Inflammatory macrophage (primary cell): ENCODE measurements at places on chromosomes 1 and 21.

DNA sequence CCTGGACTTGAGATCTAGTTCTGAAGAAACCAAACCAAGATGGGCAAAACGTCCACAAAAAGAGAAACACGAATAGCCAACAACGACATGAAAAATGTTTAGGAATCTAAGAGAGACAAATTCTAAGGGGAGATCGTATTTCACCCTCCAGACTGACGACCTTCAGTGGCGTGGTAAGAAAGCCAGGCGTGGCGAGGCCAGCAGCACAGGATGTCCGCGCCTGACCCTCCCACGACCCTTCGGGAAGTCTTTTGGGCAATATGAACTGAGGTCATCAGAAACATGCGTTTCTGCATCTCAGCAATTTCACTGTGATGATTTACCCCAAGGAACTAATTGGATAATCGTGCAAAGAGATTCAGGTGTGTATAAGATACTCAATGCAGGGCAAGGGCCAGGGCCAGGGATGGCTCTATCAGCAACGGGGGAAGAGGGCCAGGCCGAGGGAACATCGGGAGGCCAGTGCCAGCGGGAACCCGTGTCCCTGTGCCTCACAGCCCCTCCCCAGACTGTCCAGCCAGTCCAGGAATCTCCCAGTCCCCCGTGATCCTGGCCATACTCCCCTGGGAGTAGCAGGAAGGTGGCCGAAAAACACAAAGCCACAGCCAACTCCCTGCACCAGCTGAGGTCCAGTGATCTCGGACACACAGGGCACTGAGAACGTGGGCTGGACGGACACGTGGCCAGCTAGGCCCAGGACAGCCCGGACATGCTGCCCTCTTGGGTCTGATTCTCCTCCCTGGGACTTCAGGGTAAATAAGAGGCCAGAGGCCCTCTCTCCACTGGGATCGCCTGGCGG lies 53.6 kb upstream of the ADARB1 start:
- no peak for DNase-seq

DNA sequence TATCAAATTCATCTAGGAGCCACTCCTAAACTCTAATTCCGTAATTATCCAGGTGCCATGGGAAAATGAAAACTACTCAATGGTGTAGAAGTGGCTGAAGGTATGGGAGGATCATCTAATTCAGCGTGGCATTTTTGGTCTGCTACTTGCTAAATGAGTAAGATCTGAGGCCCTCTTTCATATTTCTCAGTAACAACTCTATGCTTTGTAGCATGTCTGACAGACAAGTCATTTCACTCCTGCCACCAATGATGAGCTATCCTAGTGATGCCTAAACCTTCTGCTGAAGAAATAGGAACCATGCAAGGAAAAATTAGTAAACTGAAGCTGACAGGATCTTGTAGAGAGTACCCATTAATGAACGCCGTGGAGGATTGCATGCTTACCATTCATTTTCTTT lies 145.3 kb downstream of the NTNG1 start:
- no peak for DNase-seq

GRCh38 chr1:21257431-21258135 lies 32.7 kb downstream of the ECE1 start:
- no peak for DNase-seq

GRCh38 chr1:36279110-36279788 lies 26.9 kb upstream of the SH3D21 start:
- DNase-seq, result no peak

DNA sequence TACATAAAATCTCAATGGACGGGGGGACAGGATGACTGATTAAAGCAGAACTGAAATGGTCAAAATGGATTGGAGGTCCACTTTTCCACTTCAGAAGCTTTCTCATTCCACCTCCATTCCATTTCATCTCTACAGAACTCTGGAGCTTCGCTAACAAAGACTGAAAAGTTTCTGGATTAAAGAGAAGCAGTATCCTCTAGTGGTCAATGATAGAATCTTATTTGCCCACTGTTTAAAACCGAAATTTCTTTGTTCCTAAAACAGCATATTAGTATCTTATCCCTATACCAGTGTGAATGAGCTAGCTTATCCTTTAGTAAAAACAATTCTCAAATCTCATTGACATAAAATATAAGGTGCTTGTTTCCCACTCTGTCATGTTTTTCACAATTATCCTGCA lies 890.6 kb downstream of the KCNT2 start:
- no peak for DNase-seq

DNA sequence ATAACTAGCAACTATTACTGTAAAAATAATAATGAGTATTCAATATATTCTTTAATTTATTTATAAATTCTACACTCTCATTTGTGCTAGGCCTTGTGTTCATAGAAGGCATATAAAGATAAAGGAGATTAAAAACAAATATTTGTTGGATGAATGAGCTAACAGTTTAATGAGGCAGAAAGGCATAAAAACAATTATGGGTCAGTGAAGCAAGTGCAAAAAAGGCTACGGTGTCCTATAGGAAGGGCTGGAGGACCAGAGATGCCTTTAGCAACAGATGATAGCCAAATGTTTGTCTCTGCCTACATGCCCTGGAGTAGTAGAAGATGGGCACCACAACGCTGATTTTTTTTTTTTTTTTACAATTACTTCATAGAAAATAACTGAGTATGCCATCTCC lies 45.7 kb downstream of the PTGS2 start:
- DNase-seq, result no peak

GRCh38 chr21:26717146-26717739 lies 128.0 kb downstream of the ADAMTS1 start:
- peak; percentile 36 for DNase-seq

DNA sequence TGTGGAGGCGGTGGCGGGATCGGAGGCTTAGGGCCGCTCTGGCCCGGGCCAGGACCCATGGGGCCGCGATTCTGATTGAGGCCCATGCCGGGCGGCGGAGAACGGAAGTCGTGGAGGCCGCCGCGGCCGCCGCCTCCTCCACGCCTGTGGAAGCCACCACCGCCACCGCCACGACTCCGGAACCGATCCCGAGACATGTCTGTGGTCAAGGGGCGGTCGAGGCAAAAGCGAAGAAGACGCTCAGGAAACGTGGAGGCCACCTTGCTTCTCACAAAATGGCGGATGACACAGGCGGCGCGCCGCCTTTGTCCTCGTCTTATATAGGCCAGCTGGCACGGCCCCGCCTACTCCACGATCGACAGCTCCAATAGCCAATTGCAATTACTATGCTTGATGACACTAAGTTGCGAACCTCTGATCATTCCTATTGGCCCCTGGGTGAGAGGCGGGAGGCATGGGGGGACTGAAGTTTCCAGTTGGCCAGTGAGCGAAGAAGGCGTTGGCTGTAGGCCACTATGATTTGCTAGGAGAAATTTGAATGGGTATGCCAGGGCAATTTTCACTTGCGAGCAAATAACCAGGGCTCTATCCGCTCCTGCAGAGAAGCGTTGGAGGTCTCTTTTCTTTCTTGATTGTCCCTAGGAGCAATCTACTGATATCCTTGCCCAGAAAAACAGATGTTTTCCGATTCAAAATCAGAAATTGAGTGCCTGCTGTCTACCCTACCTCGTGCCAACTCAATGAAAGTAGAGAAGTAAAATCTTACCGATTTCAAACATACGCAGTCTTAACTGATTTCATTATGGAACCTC lies at the start of gene SFPQ:
Gene SFPQ (minus strand): TSS at position 293 of the 812 bp plus-strand sequence. CDS start 96 bp downstream, at position 197.
- DNase-seq, result peak; percentile 99

DNA sequence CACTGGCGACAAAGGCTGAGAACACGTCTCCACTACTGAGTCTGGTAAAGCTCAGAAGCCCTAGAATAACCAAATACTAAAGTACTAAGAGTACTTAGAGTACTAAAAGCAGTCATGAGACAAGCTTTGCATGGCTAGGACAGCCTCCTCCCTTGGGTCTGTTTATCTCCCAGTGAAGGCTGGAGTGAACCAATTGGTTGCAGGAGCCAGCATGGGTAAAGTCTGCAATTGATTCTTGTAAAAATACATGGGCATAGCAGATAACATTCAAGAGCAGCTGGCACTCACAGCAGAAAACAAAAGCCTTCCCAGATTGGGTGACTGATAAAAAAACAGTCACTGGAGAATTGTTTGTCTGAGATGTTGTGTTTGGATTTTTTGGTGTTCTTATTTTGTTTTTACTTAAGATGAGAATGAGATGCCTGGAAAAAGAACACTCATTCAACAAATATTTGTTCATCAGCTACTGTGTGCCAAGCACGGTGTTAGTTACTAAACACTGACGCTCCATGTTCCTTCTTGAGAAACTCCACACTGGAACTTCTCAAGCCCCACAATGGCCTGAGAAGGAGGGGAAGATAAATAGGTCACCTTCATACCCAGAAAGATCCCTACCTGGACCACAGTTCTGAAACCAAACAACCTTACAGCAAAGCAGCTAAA lies 3.7 kb downstream of the IRF6 start:
- no peak for DNase-seq

DNA sequence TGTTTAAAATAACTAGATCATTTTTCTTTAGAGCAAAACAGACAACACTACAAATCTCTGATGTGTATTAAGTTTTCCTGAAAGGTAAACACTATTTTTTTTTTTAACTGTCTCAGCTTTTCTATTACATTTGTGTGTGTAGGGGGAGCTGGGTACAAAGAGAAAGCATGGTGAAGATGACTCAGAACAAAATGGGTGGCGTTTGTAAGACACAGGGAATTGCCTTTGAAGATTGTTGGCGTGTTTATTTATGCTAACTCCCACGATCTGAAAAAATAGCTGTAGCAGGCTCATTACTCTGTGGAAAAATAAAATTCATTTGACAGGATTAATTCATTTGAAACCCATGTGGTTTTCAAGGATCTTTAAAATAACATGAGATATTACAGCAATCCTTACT lies 285.1 kb downstream of the RYR2 start:
- no peak for DNase-seq

GRCh38 chr21:46151261-46151988 lies 4.0 kb downstream of the FTCD start:
- DNase-seq, result no peak

DNA sequence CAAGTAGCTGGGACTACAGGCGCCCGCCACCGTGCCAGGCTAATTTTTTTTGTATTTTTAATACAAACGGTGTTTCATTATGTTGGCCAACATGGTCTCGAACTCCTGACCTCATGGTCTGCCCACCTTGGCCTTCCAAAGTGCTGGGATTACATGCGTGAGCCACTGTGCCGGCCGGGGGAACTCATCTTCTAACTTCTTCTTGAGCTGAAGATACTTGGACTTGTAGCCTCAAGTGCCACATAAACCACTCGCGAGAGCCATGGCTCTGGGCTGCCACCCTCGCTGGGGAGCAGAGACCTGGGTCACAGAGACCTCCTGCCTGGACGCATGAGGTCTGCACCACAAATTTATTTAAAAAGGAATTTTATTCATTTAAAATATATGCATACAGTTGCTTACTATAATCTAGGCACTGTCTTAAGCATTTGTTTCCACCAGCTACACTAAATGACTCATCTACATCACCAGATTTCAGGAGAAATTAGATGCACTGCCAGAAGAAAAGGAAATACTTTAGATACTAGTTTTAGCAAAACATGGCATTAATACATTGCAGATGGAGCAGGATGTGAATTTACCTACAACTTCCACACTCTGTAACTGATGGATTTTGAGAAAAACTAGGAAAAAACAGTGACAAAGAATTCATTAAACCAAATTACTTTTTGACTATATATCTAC lies 29.9 kb upstream of the PUM1 start:
- no peak for DNase-seq

DNA sequence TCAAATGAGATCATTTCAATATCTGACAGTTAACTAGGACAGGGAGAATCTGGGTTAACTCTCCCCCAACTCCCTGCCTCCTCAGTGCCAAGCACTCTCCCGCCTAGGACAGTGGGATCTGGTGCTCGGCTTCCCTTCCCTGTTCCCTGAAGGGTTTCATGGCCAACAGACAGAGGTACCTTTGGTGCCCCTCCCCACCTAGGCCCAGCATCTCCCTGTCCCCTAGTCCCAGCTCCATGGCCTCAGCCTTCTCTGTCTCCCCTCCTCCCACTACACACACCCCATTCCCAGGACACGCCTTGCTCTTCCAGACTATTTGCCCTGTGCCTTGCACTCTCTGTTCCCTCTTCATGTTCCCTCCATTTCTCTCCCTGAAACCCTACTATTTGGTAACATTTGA lies 77.1 kb downstream of the CD247 start:
- no peak for DNase-seq

GRCh38 chr1:22018583-22019559 lies 17.4 kb downstream of the CELA3A start:
- peak; percentile 98 for DNase-seq

- DNase-seq, result peak; percentile 27
Measured at GRCh38 chr1:109935451-109935900, 24.8 kb downstream of the CSF1 start.

- no peak for DNase-seq
Measured at GRCh38 chr1:9894115-9894514, 16.0 kb downstream of the CTNNBIP1 start.

GRCh38 chr1:24841593-24841992 lies 88.5 kb downstream of the RUNX3 start:
- DNase-seq, result no peak

- DNase-seq, result peak; percentile 65
Measured at GRCh38 chr1:228687587-228687986, 47.7 kb upstream of the RHOU start.

DNA sequence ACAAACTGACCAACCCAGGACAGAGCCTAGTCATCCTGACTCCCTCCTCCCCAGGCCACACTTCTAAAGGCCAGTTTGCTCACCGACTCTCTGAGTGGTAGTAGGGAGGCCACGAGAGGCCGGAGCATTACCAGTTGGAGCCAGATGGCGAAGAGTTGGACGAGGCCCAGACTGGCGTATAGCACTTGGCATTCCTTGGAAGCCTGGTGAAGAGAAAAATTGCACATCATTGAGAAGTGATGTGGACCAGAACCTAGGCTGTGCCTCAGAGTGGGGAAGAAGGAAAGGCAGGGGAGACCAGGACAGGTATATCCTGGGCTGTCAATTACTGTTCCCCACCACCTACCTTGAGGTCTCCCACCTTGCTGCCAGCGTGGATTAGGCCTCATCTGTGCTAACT lies 12.2 kb downstream of the PABPC4 start:
- DNase-seq, result no peak
